ENCODE measurements at places on chromosomes 2 and 18.

GRCh38 chr18:61549416-61549815 is 216.2 kb downstream of the CDH20 start:
- no peak for DNase-seq

DNA sequence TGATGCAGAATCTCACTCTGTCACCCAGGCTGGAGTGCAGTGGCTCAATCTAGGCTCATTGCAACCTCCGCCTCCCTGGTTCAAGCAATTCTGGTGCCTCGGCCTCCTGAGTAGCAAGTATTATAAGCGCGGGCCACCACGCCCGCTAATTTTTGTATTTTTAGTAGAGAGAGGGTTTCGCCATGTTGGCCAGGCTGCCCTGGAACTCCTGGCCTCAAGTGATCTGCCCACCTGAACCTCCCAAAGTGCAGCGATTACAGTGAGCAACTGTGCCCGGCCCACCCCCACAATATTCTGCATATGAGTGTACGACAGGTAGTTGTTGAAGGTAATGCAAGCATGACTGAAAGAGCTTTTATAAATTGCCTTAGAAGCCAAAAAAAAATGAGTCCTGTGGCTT is 1.2 kb downstream of the WDR75 start:
- no peak for DNase-seq

DNA sequence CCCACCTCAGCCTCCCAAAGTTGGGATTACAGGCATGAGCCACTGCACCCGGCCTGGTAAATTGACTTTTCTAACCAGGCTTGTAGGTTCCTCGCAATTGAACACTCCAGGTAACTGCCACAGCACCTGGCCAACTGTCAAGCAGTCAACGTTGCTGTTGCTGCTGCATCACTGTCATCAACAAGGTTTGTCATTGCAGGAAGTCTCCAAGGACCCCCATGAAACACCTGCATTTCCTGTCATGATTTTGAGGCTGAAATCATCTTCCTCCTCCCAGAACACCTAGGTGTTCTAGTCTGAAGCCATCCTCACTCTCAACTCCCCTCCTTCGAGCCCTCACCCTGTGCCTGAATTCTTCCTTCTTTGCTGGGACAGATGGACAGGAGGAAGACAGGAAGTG is 29.7 kb downstream of the GYPC start:
- DNase-seq, result no peak

DNA sequence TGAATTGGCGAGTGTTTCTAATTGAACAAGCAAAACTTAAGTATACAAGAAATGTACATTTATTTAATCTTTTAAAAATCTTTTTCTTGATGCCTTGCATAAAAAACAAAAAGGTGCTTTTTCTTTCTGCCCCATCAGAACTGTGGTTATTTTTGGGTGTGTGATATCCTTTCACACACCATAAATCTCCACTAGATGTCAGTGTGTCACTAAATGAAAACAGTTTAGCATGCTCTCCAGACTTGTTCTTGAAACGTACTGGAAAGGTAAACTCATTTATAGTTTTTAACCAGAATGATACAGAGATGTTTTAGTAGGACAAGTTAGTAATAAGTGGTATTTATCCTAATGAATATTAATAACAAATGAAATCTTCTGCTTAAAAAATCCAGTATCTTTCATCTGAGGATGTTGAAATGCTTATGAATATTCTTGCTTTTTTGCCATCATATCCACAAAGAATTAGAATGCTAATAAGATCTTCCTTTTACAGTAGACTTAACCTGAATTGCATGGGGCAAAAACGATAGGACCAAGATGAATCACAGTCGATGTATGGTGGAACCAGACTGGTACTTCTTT is 96.8 kb downstream of the UBE2E3 start:
- peak; percentile 20 for DNase-seq

DNA sequence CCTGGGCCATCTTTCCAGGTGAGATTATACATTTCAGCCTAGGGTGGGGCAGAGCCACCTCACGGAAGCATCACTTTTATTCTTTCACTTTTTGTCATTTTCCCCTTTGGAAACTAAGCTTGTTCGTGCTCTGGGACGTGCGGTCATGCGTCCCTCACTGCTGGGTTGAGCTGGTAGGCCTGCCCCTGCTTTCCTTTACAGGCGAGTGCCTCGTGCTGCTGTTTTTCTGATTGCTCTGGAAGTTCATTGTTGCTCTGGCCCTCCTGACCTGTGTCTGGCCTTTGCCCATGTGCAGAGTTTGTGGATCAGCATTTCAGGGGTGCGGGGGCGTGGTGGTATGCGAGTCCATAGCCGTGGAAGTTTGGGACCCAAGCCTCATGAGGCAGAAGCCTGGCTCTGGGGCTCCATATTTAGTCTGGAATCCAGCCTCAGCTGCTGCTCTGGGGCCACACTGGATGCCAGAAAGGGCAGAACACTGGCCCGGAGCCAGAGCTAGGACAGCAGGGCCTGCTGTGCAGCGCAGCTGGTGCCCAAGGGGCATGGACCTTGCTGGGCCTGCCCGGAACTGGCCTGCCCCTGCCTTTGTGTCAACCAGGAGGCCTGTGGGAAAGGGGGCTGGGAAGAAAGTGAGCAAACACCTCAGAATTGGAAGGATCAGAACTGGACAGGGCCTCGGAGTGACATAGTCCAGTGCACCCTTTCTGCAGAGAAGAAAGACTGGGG is 51.1 kb downstream of the CTIF start:
- no peak for DNase-seq

DNA sequence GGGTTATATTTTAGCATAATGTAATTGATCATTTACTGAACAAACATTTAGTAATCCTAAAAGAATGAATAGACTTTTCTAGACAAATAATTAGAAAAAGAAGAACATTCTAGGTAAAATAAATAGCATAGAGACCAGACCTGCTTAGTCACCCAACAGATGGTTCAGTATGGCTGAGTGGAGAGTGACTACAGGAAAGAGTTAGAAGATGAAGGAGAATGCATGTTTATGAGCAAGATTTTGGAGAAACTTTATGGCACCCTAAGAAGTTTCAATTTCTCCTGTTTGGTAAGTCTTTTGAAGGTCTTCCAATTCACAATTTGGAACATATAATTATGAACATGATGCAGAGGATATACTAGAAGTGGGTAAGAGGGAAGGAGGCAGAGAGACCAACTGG is 32.9 kb downstream of the FAP start:
- no peak for DNase-seq

DNA sequence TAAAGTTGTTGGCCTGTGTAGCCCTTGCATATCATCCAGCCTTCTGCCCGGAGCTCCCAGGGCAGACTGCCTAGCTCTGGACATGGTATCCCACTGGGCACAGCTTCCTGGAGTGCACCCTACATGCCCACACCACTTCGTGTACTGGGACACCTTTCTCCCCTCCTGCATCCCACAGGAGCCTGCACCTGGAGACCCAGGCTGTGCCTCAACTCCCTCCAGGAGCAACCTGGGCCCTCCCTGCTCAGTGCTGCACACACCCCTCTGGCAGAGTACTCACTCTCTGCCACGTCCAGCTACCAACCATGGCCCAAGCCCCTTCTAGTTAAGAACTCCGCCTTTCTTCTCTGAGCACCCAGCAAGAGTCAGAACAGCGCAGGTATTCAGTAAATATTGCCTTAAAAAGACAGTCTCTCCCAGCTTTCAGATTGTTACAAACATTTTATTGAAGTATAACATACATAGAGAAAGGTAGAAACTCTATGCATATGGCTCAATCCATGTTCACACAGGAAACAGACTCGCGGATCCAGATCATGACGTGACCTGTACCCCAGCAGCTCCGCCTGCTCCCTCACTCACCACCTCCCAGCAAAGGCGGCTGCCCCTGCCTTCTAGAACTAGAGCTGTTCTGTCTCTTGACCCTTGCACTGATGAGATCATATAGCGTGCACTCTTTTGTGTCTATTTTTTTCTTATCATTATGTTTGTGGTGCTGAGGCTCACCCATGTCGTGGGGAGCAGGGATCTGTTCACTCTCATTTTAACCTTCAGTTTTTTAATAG is 98.4 kb upstream of the MYCN start:
- no peak for DNase-seq

DNA sequence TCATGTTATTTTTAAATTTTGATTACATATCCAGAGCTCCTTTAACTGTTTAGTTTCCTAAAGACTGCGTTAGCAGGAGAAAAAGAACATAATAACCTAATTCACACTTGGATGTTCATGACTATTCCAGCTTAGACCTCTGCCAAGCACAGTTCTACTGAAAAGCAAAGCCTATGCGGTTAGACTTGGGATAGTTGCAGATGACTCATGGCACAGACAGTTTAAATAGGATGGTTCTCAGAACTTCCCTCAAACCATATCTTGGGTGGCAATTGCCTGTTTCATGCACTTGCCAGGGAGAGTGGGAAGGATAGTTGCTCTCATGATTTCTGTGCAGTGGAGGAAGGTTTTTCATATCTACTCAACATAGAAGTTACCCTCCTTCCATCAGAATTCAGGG is 149.7 kb upstream of the KLHL29 start:
- no peak for DNase-seq

- DNase-seq, result no peak
Measured at GRCh38 chr2:108404784-108405397, 27.1 kb downstream of the SULT1C4 start.

DNA sequence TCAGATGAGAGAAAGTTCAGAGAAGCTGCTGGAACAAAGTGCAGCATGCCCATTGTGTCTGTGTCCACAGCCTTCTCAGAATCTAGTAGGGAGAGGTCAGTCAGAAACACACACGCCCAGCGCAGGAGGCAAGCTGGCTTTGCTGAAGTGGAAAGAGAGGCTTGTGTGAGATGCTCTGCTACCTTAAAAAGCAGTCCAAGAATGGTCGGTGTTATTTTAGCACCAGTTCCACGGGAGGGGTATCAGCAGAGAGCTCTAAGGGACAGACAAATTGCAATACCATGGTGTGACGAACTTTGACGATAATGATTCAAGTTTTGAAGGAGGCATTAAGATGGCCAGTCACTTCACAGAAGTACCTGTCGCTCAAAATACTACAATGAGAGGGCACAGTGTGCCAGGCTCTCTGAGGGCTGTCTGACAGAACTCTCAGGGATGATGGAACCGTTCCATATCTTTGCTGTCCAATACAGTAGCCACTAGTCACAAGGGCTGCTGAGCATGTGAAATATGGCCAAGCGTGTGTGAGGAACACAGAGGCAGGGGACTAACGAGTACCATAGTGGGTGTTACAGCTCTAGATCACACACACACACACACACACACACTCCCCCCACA is 237.5 kb upstream of the TMEM200C start:
- no peak for DNase-seq

- no peak for DNase-seq
Measured at GRCh38 chr2:156192468-156192867, 140.1 kb downstream of the NR4A2 start.

DNA sequence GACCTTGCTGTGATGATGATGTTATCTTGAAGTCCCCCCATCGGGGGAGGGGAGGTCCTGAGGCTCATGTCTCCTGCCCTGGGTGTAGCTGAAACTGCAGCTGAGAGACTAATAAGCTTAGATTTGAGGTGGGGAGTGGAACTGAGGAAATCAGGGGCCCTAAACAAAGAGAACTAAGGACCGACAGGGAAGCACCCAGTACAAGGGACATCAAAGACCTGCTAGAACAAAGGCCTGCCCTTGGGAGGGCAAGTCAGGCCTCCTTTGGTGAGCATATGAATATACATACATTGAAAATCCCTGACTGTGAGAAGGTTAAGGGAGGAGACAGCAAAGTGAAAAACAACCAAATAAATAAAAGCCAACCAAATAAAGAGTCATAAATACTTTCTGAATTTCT is 1132.5 kb upstream of the CELF4 start:
- DNase-seq, result no peak

DNA sequence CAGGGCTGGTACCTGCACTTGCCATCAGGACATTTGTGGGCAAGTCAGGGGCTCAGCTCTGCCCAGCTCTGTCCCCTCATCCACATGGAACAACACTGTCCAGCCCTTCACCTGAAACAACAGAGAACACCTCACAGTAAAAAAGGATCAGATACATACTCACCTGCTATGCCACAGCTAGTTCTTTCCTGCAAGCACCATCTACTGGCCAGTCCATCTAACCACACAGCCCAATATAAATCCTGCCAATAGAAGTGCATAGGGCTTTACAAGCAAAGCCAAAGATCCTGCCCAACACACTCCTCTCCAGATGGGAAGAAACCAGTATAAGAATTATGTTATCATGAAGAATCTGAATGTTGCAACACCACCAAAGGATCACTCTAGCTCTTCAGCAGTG is 52.2 kb upstream of the GALNT13 start:
- DNase-seq, result no peak

DNA sequence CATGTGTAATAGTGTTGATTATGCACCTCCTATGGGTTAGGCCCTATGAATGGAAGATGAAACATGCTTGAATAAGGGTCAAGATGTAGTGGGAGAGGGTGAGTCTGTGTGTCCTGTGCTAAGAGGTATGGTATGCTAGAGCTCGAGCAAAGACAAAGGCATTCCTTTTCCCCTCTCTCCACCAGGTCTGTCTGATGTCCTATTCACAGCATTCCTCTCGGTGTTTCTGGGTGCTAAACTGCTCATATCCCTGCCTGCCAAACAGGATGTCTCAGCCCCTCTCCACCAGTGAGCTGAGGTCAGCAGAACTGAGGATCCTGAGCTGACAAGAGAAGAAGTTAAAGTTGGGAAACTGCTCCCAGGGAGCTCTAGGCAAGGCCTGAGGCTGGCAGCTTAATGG is 344.9 kb downstream of the TSN start:
- DNase-seq, result peak; percentile 78

DNA sequence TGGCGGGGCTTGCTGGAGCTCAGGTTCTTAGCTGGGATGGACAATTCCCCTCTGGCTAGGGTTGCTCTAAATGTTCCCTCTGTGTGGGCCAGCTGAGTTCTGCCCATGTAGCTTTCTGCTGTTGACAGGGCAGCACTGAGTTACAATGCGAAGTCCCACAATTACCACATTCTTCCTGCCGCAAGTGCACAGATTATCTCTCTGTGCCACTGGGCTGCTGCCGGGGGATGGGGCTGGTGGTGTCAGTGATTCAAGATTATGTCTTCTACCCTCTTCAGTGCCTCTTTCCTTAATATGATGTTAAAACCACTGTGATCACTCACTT is 708.1 kb downstream of the SLC4A3 start:
- DNase-seq, result no peak

- DNase-seq, result no peak
Measured at GRCh38 chr2:234689911-234690379, 193.1 kb upstream of the ARL4C start.

DNA sequence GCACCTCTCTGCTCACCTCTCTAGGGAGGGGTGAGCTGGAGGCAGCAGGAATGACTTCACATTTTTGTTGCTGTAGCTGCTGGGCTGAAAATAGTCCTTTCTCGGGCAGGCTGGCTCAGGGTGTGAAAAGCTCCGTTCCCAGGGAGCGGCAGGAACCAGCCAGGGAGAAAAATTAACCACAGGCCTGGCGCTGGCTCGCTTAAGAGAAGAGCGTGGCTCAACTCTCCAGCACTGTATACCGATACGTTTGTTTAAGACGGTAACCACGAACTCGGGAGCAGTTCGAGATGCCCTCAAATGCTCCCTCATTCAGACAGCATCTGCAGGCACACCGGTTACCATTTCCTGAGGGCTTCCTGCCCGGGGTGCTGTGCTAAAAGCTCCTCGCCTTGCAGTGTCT is 129.6 kb downstream of the CELF4 start:
- DNase-seq, result no peak

GRCh38 chr2:182372661-182373060 is 54.2 kb downstream of the PDE1A start:
- peak; percentile 93 for DNase-seq

- DNase-seq, result no peak
Measured at GRCh38 chr2:64942693-64943092, 46.5 kb upstream of the SLC1A4 start.
